ENCODE measurements at places on chromosomes 13 and 19. TPM values are rescaled to one million over a fixed set of nuclear protein-coding genes. Genes with fewer than 3 reads are reported as not detected.

The FAM83E gene
- 0.13 TPM for total RNA-seq

The RASIP1 gene
- 0.43 TPM for total RNA-seq

The CYP2A7 gene
- total RNA-seq = not detected

The BRME1 gene
- total RNA-seq = not detected

The PLIN5 gene
- total RNA-seq = 0.14 TPM

The PSG1 gene
- 0.39 TPM for total RNA-seq

The LILRB5 gene
- not detected for total RNA-seq

The ZNF324B gene
- 7.0 TPM for total RNA-seq

The URAD gene
- not detected for total RNA-seq

The SBSN gene
- total RNA-seq = 3.7 TPM

The PGLYRP2 gene
- not detected for total RNA-seq

The CD209 gene
- not detected for total RNA-seq

The PBX4 gene
- total RNA-seq = 1.4 TPM

The CYP2A6 gene
- not detected for total RNA-seq

The COX7A1 gene
- total RNA-seq = not detected

The CEACAM3 gene
- total RNA-seq = not detected

The CNFN gene
- 39.7 TPM for total RNA-seq

The CYP4F2 gene
- total RNA-seq = 0.49 TPM

The ZNF274 gene
- total RNA-seq = 14.3 TPM

The FZR1 gene
- 22.3 TPM for total RNA-seq

The KLK15 gene
- total RNA-seq = not detected

The CGB2 gene
- 0.31 TPM for total RNA-seq

Measured in A549 treated with CpdA at 1 μM for 4 hours (cell line).